ENCODE measurements at places on chromosomes 4 and X.

- no peak for DNase-seq
Measured at GRCh38 chrX:47296766-47297365, 64.1 kb downstream of the USP11 start.

GRCh38 chrX:136260776-136261175 is 9.6 kb upstream of the MAP7D3 start:
- DNase-seq: peak; percentile 32

DNA sequence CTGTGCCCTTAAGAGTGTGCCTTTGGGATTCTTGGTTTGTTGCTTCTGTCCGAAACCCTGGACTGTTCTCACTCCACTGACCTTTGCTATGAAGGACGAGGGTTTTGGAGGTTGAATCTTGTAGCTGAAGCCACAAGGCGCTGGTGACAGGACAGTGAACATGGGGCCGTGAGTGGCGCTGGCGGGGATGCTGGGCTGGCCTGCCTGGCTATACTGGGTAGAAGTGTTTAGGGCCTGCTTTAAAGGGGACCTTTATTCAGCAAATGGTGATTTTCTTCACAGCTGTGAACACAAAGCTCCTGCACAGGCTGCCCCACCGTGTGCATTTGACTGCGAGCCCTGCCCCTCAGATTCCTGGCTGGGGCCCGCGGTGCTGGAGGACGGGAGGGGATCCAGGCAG is 27.1 kb upstream of the TADA2B start:
- DNase-seq: no peak

DNA sequence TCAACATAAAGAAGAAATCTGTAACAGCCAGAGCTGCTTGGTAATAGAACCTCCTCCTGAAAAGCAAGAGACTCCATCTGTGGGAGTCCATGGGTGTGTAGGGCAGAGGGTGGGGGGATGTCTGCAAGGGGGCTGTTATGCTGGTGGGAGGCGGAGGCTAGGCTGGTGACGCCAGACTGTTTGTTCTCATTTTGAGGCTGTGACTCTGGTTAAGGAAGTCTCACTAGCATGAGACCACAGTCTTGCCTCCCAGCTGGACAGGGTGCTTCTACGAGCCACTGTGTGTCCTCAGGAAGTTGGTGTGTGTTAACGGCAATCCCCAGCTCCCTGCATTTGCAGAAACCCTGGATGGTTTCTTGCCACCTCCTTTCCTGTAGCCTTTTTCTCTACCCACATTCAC is 79.8 kb downstream of the NSUN7 start:
- no peak for DNase-seq

DNA sequence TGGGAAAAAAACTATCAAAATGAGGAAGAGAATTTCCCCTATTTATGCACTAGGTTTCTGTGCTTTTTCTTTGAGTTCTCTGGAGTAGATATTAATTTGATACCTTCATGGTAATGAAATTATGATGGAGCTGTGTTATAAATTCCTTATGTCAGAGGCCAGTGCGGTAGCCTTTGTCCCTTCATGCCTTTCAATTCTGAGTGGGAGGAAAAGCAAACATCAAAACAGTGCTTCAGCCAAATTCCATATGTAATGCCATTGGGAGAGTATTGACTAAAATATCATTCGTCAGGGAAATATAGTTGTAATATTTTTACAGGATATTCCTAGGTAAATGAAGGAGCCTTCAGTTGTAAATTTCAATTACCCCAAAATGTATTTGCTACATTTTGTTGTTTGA is 17.5 kb upstream of the RGN start:
- no peak for DNase-seq

DNA sequence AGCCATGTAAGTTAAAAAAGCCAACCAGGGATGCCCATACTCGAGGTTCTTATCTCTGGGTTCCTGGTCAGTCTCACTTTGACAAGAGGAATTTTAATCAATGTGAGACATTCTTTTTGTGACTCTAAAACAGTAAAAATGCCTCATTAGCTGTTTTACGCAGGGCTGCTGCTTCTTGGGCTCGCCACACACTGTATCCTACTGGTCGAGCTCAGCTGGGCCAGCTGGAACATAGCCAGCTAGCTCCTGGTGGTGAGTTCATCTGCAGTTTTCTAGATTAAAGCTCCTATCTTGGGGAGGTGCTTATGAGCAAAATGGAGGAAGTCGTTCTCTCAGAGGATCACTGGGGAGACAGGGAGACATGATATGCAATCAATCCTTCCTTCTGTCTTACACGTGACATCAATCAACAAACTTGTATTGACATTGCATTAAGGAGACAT is 55.9 kb upstream of the LEF1 start:
- no peak for DNase-seq

GRCh38 chr4:128770807-128771206 is 38.7 kb upstream of the JADE1 start:
- no peak for DNase-seq

DNA sequence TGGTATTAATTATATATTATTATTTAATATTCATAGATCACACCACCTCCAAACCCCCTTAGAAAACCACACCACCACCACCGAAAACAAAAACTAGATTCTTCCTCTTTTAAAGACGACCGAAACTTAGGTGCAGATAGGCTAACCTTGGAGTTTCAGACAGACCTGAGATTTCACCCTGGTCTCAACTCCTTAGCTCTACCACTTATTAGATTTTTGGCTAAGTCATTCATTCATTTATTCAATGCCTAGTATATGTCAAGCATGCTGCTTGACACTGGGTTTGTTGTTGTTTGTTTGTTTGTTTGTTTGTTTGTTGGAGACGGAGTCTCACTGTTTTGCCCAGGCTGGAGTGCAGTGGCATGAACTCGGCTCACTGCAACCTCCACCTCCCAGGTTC is 9.5 kb upstream of the BMP2K start:
- DNase-seq: no peak

- no peak for DNase-seq
Measured at GRCh38 chrX:101482296-101482695, 3.0 kb upstream of the ARMCX4 start.

- no peak for DNase-seq
Measured at GRCh38 chr4:139154538-139154937, 22.5 kb downstream of the ELF2 start.

DNA sequence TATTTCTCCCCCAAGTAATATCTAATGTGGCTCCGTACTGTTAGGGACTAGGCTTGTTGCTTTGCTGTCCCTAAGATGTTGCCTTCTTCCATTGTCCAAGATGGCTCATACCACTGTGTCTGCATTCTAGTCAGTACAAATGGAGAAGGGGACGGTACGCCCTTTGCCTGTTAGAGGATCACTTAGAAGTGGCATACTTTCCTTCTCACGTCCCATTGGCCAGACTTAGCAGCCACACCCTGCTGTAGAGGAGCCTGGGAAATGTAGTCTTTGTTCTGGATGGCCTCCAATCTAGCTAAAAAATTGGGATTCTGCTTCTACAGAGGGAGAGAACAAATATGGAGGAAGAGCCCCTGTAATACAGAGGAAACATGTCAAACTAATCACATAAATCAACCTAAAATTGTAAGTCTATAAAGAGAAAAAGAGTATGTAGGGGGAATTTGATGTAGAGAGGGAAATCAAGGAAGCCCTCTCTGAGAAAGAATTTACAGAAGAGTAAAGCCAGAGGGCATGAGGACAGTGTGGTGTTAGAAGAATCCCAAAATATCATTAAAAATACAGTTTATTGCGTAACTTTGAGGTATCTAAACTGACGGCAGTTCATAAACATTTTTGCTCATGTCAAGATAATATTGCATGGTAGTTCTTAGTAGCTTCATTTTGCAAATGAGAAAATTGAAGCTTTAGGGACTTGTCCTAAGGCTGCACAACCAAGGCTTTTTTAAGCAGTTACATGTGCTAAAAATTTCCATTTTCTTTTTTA is 15.1 kb downstream of the PRIMPOL start:
- no peak for DNase-seq

GRCh38 chrX:37684973-37685372 is 618 bp upstream of the XK start:
- DNase-seq: no peak

- DNase-seq: no peak
Measured at GRCh38 chr4:100742045-100742444, 224.2 kb upstream of the EMCN start.

DNA sequence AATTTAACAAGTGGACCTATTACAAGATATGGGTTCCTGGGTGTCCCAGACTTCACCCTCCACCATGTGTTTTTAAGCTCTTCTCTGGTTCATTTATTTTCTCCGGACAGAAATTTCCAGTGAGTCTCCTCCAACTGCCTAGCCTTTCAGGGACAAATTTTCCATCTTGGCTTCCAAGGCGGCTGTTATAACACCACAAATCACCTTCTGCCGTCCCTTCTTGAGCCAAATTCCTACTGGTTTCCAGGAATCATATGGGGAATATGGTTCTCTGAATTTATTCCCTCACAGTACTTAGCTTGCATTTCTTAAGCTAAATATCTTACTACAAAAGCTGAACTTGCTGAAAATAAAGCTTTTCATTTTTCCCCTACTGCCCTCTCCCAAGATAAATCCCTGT is 18.8 kb downstream of the NEXMIF start:
- no peak for DNase-seq

DNA sequence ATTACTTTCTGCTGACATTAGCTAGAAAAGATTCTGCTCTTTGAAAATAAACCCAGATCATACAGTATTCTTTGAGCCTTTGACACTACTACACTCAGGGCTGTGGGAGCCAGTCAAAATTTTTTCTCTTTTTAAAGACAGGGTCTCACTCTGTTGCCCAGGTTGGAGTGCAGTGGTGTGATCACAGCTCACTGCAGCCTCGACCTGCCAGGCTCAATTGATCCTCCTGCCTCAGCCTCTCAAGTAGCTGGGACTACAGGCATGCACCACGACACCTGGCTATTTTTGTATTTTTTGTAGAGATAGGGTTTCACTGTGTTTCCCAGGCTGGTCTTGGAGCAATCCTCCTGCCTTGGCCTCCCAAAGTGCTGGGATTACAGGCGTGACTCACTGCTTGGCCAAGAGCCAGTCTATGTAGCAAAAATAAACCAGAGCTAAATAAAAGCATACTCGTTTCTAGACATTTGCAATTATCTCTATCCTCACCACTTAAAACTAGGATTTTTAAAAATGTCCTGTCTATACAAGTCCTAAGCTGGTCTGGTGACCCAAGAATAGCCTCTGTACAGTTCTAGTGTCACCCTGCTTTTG is 43.2 kb downstream of the AKAP4 start:
- no peak for DNase-seq

DNA sequence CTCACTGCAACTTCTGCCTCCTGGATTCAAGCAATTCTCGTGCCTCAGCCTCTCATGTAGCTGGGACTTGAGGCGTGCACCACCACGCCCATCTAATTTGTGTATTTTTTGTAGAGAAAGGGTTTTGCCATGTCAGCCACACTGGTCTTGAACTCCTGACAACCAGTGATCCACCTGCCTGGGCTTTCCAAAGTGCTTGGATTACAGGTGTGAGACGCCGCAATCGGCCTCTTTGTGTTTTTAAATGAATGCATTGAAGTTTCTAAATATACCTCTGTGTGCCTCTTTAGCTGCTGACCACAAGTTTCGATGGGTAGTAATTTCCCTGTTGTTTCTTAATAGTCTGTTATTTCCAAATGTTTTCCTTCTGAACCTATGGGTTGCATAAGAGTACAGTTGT is 765.3 kb upstream of the GRIA3 start:
- no peak for DNase-seq

- no peak for DNase-seq
Measured at GRCh38 chrX:70969635-70970481, 39.0 kb upstream of the SLC7A3 start.

DNA sequence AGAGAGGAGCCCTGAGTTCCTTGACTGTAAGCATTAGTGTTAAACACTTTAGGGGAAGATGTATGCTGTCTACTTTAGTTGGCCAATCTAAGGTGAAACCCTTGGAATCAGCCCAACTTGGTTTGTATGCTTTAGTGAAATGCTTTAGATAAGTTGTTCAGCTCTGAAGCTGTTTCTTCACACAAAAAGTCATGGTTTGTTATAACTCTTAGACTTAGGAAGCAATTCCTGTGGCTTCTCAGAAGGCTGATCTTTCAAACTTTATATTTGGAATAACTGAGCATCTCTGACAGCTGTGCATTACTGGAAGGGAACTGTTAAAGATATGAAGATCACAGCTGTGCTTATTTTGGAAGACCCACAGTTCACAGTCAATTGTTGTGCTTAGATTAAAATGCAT is 714.1 kb downstream of the FAT4 start:
- DNase-seq: no peak

DNA sequence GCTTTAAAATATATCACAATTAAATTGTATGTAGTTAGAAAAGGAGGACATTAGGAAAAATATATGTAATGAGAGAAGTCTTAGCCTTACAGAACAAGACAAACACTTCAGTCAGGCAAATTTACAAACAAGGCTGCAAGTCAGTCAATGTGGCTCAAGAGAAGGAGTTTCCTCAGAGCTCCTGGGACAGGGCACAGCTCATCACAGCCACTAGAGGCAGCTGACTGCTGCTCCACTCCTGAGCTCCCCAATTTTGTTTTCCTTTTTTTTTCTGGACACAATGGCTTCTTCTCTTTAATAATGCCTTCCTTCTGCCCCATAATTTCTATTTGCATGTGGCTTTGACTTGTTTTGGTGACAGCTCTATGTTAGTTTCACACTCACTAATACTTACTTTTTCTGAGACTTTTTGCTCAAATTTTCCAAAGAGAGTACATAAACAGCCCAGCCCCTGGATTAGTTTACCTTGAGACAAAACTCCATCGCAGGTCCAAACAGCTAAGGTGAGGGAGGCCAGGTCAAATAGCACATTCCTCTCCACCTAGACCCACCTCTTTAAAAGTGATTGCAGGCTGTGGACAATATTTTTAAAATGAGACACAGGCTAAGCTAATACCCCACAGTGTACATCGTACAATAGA is 850.4 kb upstream of the FRG1 start:
- no peak for DNase-seq

DNA sequence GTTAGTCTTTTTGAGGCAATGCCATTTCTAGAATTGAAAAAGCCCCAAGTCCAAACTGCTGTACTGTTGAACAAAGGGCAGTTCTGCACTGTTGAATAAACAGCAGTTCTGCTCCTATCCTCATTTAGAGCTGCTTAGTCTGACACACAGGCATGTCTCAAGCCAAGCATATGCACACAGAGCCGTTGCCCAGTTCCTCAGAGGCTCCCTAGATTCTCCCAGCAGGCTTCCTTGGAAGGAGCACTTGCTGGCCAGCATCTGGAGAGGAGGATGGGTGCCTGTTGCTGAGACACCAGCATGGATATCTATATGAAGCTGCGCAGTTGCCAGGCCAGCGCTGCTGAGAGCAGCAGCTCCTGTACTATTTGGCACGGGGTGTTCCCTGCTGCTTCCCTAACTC is 138.3 kb upstream of the USP38 start:
- DNase-seq: no peak

Measured in BJ (cell line).